ENCODE measurements at places on chromosomes 4 and X. TPM values are rescaled to one million over a fixed set of nuclear protein-coding genes. Genes with fewer than 3 reads are reported as not detected.

TRO gene
- 61.0 TPM for total RNA-seq

SGCB gene
- 70.8 TPM for total RNA-seq

MTMR8 gene
- total RNA-seq: 3.2 TPM

OTC gene
- under 0.01 TPM for total RNA-seq

AFP gene
- total RNA-seq: not detected
